ENCODE measurements at places on chromosomes 2 and 18.

- DNase-seq = no peak
Measured at GRCh38 chr2:56227811-56228210, 44.0 kb downstream of the CCDC85A start.

- no peak for DNase-seq
Measured at GRCh38 chr18:13442451-13442850, 223.9 kb downstream of the LDLRAD4 start.

DNA sequence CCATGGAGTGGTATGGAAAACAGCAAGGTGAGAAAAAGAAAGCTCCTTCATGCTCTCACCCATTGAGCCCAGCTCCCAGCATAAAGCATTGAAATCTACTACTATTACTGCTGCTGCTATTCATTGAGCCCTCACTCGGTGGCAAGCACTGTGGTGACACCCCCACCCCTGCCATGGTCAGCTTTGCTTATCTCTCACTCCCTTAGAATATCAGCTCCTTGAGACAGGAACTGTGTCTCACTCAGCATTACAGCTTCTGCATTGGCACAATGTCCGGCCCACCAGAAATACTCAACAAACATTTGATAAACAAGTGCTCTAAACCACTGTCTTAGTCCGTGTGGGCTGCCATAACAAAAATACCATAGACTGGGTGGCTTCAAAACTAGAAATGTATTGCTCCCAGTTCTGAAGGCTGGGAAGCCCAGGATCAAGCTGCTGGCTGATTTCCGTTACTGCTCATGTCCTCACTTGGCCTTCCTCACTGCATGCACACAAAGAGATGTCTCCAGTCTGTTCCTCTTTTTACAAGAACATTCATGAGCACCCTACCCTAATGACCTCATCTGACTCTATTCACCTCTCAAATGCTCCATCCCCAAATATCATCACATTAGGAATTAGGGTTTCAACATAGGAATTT lies 116.3 kb downstream of the ZBTB7C start:
- peak; percentile 35 for DNase-seq

GRCh38 chr2:230778350-230779063 lies 65.9 kb downstream of the CAB39 start:
- no peak for DNase-seq

- DNase-seq = no peak
Measured at GRCh38 chr2:151823651-151824050, 4.6 kb downstream of the ARL5A start.
